ENCODE measurements at places on chromosomes 2 and 18.

- no peak for DNase-seq
Measured at GRCh38 chr2:115880558-115880957, 1438.1 kb downstream of the DPP10 start.

GRCh38 chr2:191679818-191680600 is 2.1 kb downstream of the NABP1 start:
- DNase-seq = no peak

- DNase-seq = no peak
Measured at GRCh38 chr2:69191634-69192033, 178.7 kb downstream of the ANTXR1 start.

- DNase-seq = no peak
Measured at GRCh38 chr2:181367906-181368435, 89.2 kb upstream of the ITGA4 start.

DNA sequence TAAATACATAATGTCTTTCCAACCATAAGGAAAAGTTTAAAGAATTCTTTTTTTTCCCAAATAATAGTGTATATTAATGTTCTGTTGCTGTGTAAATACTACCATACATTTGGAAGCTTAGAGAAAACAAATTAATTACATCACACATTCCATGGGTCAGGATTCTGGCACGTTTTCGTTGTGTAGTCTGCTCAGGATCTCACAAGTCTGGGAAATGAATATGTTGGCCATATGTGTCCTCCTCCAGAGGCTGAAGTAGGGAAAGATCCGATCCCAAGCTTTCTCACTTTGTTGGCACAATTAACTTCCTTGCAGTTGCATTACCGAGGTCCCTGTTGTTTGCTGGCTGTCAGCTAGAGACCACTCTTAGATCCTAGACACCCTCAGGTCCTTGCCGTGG is 83.9 kb downstream of the RPRM start:
- DNase-seq = no peak

All from activated CD8-positive, alpha-beta memory T cell treated with anti-CD3 and anti-CD28 coated beads, Interleukin-2, amount 50 U/mL, for 4 hours (primary cell).